ENCODE measurements at places on chromosomes 1 and 21.

DNA sequence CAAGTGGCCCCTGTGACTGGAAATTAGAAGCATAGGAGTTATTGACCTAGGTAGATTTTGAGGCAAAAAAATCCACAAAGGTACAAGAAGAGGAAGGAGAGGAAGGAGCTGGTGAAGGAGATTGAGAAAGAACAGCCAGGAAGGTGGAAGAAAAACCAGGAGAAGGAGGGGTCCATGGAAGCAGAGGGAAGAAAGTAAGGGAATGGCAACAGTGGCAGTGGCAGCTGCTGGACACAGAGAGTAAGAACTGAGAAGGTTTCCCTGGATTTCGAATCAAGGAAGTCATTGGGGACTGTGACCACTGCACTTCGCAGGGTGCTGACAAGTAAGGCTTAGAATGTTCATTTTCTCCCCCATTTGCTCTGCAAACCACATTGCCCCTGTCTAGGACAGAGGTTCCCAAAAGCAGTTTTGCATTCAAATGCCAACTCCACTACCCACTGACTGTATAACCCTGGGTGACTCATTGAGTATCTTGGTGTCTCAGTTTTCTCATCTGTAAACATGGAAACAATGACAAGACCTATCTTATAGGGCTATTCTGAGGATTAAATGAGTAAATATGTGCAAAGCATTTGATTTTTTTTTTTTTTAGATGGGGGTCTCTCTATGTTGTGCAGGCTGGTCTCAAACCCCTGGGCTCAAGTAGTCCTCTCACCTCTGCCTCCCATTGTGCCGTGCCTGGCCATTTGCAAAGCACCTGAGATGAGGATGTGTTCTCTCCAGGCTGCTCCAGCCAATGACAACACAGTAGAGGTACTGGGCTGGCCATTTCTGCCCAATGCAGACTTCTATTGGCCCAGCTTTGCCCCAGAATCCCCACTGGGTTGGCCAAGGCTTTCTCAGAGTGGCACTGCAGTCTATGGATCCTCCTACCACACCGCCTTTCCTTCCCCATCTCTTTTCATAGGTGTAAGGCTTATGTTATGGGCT lies 9.3 kb upstream of the CAPN2 start:
- DNase-seq: peak; percentile 82

DNA sequence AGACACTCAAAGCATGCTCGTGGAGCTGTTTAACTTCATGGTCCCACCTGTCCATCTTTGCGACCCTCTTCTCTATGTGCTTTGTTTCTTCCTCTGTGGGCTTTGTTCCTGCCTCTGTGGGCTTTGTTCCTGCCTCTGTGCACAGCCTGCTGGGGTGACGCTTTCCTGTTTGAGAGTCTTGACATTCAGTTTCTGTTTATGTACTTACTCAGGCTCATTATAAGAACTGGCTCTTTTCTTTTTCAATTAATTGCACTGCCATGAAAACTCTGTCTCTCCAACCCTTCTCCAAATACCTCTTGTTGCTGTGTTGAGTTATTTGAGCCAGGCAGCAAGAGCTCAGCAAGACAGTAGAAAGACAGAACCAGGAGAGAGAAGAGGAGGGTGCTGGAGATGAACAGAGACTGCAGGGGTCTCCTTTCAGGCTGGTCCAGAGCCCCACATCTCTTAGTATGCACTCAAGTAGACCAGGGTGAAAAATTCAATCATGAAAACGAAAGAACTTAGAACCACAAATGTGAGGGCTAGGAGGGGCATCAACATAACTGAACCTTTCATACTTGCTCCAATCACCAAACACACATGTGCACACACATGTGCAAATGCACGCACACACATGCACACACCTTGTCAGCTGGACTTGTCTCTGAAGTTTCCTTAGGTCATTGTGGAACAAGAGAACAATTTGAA lies 88.3 kb upstream of the SGIP1 start:
- DNase-seq: no peak

DNA sequence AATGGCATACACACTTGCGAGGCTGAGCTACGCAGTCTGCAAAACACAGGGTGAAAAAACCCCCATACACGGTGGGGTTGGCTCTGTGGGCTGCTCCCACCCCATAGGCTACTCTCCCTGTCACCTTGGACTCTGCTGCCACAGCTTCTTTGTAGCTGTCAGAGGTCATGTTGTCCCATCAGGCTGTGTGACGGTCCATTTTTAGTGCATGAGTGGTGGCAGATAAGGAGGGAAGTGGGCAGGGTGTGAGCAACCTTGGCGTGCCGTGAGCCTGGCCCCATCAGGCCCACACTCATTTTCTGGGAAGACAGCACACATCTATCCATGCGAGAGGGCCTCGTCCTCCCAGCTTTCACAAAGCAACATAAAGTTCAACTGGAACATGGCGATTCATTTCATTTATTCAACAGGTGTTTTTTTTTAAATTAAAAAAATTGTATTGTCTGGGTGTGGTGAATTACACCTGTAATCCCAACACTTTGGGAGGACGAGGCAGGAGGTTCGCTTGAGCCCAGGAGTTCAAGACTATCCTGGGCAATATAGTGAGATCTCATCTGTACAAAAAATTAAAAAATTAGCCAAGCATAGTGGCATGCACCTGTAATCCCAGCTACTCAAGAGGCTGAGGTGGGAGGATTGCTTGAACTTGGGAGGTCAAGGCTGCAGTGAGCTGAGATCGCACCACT lies 9.5 kb downstream of the GPR137B start:
- no peak for DNase-seq

DNA sequence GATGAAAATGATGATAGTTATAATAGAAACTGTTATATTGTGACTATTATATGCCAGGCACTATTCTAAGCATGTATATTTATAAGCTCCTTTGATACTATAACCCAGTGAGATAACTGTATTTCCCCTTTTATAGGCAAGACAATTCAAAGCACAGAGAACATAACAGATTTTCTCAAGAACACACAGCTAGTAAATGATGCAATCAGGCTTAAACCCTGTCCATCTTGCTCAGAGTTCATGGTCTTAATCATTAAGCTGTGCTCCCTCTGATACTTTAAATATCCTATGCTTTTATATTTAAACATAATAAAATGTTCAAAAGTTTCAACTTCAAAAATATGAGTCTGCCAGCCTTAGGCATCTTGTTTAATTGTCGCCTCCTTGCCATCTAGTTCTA lies 88.6 kb downstream of the PHTF1 start:
- DNase-seq: no peak

GRCh38 chr1:181135815-181136737 lies 47.6 kb downstream of the IER5 start:
- DNase-seq: peak; percentile 96

- DNase-seq: no peak
These were observed 17.4 kb downstream of the MYOM3 start for GRCh38 chr1:24094554-24094953.

DNA sequence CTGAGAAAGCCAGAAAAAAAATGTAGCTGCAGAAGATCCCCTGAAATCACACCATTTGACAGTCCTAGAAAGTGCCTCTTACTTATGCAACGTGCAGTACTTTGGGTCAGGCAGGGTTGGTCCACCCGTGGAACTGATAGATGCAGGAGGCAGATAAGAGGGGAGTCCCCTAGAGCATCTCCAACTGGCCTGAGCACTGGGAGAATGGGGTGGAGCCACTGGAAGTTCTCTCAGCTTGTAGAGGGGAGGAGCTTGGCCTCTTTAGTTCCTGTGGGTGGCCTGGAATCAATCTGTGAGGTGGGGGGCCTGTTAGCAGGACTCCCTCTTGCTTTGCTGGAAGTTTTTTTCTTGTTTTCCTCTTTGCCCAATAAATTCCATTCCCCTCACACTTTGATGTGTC lies 335.7 kb upstream of the NCAM2 start:
- DNase-seq: no peak

DNA sequence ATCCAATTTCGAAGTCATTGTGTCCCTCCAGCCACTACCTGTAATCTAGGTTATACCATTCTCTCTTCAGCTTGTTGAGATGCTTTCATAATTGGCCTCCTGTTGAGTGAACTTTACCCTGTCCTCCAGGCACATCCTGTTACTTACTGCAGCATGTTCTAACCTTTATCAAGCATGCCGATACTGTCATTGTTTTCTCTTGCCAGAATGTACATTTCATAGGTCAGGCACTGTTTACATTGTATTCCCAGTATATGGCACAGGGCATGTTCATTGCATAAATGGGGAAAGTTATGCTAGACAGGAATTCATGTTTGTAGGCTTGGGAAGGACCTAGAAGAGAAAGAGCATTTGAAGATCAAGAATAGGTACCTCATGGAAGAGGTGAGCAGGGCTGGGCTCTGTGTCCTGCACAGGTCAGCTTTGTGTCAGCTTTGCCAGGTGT lies 10.2 kb downstream of the CXADR start:
- no peak for DNase-seq

DNA sequence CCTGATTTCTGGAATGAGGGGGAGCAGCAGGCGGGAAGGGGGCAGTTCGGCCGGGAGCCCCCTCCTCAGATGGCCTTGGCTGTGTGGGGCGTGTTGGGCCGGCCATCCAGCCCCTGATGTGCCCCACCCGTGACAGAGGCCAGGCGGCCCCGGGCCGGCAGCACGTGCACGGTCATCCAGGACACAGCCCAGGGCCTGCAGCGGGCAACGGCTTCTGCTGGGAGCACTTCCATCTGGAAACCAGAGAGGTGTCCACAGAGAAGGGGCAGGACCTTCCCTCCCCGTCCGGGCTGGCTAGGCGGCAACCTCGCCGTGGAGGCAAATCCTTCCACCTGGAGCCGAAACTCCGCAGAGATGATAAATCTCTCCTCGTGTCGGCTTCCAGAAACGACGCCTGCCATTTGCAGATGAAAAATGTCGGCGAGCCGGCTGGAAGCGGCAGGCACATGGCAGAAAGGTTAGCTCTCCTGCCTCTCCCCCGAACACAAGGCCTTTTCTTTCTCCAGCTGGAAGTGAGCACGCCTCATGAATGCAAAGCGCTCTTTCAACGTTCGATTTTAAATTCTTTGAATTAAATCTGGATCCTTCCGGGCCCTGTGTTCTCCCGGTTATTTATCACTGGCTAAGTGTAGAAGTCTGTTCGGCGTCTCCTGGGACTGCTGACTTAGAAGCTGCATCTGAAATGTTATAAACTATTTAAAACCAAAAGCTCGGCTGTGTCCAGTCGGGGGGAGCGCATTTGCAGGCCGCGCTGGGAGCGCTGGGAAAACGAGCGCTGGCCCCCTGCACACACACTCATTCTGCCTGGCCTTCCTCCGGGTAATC lies 9.4 kb upstream of the ACTRT2 start:
- no peak for DNase-seq

DNA sequence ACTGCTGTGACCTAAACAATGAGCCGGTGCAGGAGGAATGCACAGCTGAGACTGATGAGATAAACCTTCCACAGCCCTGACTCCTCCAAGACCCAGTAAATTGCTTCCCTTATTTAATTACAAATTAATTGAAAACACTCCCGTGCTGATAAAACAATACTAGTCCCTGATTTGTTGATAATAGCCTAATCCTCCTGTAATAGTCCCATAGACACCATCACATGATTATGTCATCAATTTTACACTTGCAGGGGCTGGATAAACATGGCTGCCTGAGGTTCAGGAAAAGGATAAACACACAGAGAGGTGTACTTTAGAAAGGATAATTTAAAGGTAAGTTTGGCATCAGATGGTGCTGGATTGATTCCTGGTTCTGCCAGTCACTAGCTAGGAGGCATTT lies 84.6 kb upstream of the SPAG17 start:
- no peak for DNase-seq

DNA sequence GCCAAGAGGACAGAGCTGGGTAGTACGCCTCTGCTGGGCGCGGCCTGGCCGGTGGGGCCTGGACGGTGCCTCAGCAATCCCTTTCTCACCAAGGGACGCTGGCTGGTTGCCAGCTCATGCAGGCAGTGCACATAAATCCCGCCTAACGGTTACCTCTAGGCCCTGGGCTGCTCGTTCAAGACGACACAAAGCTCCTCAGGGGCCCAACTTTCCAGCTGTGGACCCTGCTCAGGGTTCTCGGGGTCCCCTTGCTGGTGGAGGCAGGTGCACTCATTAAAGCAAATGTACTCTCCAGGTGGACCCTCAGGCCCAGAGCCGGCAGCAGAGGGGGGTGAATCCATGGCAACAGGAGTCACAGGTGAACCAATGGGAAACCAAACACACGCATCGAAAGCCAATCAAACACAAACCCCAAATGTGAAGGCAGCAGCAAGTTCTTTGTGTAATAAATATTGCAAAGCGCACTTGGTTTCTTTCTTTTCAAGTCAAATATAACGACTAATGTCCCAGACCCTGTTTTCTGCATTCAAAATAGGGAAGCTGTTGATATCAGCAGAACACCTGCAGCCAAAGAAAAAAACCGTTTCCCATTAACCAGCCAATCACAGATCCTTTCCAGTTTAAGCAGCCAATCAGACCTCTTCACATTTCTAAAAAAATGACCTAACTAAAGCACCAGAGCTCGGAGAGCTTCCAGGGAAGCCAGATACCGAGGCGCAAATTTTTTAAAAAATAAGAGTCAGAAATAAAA lies 26.1 kb upstream of the CLSTN1 start:
- no peak for DNase-seq

Data from EL (cell line).